NCI-H2029 (cell line): ENCODE measurements at places on chromosomes 7 and 10.

DNA sequence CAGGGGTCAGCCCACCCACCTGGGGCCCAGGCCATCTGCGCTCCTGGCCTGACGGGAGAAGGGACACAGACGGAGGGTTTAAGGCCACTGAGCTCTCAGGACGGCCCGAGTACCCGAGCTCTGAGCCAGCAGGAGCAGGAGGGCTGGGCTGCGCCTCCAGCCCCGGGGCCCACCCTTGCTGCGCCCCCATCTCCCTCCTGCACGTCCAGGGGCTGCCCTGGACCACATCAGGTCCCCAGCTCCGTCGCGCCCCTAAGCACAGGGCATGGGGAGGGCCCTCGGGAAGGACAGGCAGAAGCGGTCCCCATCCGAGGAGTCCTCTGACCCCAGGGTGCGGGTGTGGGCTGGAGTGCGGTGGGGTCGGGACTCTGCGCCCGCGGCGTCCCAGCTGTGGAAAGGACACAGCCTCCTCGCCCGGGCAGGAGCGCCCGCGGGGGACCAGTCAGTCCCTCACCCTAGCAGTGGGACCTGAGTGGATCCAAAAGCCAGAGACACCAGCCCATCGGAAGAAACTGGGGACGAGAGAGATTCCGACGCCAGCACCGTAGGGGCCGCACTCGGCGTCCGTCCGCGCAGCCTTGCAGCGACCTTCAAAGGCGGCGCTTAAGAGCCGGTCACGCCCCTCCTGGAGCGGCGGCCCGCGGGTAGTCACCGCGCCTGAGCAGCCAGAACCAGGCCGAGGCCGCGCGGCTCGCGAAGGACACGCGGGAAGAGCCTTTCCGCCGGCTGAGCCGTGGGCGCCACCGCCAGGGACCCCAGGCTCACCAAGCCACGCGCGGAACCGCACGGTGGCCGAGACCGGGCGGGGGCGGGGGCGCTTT, 15.9 kb downstream of the CAMK2B start:
- DNase-seq, result peak; percentile 14

DNA sequence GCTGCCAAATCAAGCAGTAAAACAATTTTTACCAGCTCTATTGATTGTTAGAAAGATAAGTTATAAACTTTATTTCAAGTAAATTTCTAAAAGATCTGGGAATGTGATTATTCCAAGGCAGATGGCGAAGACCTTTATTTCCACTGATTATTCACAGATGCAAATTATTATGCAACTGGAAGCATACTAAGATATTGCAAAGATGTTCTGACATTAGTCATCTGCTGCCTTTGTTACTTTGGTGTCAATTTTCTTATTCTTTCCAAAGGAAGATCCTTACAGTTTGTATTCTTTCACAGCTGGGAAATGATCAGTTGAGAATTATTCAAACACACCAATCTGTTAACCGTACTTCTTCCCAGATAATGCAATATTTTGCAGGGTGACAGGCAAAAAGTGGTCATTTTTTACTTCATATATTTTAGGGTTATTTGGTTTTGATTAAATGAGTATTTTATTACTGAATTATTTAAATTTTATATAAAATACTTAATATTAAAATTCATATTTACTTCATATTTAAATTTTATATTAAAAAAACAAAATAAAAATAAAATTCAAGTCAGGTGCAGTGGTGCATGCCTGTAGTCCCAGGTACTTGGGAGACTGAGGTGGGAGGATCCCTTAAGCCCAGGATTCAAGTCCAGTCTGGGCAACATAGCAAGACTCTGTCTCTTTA, 171.3 kb downstream of the FZD1 start:
- no peak for DNase-seq

DNA sequence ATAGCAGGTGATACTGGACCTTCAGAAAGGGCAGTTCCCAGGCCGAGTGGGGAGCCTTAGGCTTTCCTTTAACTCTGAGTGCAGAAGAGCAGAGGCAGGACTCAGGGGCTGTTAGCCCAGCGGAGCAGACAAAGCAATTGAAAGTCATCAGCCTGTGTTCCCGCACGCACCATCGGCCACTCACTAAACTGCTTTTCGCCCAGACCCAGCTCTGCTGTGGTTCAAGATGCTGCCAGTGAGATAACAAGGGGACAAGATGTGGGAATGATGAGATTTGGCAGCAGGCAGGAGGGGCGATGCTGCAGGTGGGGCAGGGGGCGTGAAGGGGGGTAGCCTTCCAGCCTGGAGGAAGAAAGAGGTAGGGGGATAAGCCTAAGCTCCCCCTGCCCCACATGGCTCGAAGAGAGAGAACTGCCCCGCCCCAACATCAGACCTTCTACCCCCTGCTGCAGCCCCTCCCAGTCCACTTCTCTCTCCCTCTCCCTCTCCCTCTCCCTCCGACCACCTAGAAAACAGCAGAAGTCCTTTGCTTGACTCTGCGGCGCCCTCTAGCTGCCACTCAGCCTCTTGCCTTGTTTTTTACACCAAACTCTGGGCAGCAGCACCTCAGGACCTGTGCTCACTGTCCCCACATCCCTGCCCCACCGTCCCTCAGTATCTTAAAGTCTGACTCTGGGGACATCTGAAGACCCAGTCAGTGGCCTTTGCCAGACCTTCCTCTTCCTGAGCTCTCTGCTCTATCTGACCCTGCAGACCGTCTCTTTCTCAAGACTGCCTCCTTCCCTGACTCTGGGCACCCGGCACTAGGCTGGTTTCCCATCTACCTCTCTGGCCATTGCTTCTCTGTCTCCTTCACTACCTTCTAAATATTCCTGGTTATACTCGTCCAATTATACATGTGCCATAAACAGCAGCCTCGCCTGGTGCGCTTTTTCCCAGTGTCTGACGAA, 110.5 kb downstream of the C10orf105 start:
- peak; percentile 15 for DNase-seq

DNA sequence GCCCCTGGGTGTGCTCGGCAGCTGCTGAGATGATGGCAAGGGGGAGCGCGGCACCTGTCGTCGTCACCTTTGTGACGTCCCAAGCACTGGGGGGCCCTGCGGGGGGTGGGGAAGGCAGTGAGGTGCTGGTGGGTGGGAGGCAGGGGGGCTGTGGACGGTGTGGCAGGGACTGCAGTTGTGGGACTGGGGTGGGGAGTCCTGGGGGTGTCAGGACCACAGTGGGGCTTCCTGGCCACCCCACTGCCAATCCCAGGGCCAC, 82.2 kb downstream of the DNAJB6 start:
- DNase-seq, result no peak

DNA sequence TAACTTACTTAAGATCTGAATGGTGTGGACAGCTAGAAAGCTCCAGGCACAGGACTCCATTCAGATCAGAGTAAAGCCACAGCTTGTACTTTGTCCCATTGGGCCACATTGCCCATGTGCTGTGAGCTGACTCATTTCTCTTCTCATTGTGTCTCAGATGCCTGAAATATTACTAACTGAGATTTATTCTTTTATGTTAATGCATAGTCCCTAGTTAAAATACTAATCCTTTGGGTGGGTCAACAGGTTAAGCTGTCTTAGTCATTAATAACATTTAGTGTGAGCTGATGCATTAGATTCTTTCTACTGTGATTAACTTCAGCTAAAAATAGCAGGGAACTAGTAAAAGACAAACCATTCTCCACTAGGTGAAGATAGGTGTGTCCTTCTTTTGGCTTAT, 104.7 kb upstream of the ARMC3 start:
- no peak for DNase-seq

GRCh38 chr10:101123085-101123814, 7.8 kb upstream of the TLX1 start:
- no peak for DNase-seq

- DNase-seq, result no peak
Measured at GRCh38 chr10:51804866-51805265, 105.5 kb upstream of the CSTF2T start.

DNA sequence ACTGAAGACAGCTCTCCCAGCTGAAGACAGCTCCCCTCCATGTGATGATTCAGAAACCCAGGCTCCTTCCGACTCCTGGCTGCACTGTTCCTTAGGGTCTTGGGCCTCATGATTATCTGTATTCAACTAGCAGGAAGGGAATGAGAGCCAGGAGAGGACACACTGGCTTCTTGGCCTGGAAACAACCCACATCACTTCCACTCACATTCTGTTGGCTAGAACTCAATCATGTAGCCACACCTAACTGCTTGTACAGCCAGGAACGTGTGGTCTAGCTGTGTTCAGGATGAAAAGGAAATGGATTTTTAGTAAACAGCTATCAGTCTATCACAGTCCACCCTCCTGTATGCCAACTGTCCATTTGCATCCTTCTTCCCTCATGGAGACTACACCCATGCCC, 30.5 kb upstream of the XPNPEP1 start:
- DNase-seq, result no peak

DNA sequence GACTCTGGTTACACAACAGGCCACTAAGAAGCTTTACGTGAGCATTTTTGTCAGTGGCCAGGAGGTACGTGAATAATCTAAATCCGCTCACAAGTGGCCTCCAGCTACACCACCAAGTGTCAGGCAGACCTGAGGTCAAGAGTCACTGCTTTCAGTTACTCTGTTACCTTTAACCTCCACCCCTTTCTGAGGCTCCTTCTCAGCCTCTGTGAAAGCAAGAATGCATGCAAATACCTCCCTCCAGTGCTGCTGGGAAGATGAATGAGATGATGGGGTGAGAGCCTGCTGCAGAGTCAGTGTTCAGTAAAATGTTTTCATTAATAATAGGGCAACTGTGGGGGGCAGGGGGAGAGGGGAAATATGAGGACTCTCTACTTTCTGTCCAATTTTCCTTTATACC, 11.2 kb downstream of the DDC start:
- no peak for DNase-seq

DNA sequence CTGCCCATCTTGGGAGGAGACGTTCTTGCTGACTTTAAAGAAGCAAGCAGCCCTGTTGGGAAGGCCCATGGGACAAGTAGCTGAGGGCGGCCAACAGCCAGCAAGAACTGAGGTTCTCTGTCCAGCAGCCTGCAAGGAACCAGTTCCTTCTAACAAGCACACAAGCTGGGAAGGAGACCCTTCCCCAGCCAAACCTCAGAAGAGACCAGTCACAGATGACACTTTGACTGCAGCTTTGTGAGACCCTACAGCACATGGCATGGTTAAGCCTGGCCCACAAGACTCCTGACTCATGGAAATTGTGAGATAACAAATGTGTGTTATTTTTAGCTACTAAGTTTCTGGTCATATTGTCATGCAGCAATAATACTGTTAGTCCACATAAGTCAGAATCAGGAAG, 99.9 kb downstream of the PRLHR start:
- DNase-seq, result no peak

DNA sequence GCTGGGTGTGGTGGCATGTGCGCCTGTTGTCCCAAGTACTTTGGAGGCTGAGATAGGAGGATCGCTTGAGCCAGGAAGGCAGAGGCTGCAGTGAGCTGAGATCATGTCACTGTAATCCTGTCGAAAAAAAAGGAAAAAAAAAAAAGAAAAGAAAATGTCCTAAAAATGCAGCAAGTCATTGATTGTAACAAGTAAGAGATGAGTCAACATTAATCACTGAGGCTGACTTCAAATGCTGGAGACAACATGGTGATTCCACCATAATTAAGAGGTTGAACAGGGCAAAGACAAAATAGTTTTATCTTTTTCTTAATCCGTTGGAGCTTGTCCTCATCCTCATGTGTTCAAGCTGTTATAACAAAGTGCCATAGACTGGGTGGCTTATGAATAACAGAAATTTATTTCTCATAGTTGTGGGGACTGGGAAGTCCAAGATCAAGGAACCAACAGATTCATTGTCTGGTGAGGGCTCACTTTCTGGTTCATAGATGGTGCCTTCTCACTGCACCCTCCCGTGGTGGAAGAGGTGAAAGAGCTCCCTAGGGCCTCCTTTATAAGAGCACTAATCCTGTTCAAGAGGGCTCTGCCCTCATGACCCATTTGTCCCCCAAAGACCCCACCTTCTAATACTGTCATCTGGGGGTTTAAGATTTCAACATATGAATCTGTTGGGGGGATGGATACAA, 60.3 kb downstream of the TBXAS1 start:
- DNase-seq, result no peak

DNA sequence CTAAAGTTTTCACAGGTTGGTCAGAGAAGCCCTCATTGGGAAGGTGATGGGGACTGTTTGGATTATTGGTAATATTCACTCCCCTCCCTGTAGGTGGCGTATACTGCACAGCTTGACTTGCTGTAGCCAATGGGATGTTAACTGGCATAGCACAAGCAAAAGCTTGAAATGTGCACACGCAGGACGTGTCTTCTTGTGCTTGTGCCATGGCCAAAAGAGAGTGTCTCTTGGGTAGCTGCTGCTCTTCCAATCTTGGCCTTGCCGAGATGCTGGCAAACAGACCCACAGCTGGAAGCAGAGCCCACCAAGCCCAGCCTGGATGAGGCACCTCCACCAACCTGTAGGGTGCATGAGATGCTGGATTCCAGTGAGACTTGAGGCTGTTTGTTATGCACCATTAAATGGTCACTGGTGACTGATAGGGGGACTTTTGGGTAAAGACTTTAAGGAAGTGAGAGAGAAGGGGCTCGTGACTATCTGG, 266.0 kb downstream of the GRID1 start:
- peak; percentile 8 for DNase-seq

- no peak for DNase-seq
Measured at GRCh38 chr10:54710918-54711317, 90.1 kb downstream of the PCDH15 start.

DNA sequence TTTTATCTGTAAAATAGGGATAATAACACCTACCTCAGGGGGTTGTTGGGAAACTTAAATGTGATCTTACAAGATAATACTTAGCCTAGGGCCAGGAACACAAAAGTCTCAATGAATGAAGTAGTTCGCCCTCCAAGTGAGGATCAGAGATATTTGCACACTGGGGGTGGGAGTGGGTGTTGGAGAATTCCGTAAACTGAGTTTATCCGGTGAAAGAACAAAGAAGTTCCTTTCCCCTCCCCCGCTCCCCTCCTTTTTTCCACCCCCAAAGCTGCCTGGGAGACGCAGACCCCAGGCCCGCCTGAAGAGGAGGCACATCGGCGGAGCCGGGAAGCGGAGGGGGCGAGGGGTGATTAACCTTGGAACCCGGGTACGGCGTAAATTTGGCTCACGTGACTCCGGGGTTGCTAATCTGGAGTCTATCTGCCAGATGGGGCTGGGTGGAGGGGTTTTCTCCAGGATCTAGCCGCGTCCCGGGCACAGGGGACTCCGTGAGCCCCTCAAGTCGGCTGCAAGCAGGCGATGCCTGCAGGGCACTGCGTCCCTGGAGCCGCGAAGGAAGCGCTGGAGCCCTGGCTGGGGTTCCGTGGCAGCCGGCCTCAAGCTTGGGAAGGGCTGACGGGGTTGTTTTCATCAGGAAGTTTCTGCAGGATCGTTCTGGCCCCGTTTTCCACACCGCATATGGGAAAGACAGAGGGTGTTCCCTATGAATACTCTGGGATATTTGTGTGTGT, 1.4 kb upstream of the PODXL start:
- no peak for DNase-seq

- no peak for DNase-seq
Measured at GRCh38 chr7:130988443-130988842, 254.4 kb upstream of the KLF14 start.

- no peak for DNase-seq
Measured at GRCh38 chr7:55588379-55588699, 16.0 kb upstream of the VOPP1 start.

GRCh38 chr7:88344956-88345832, 38.5 kb upstream of the STEAP4 start:
- DNase-seq, result no peak
